ENCODE measurements at places on chromosomes 7 and 10. TPM values are rescaled to one million over a fixed set of nuclear protein-coding genes. Genes with fewer than 3 reads are reported as not detected.

CPA1 gene
- total RNA-seq, result not detected

IQUB gene
- not detected for total RNA-seq

ALOX5 gene
- 4.1 TPM for total RNA-seq

KLF14 gene
- total RNA-seq, result not detected

HK1 gene
- total RNA-seq, result 133 TPM

MYL10 gene
- total RNA-seq, result not detected

DEPP1 gene
- total RNA-seq, result 3.3 TPM

ABCA13 gene
- total RNA-seq, result 4.3 TPM

GTF2IRD1 gene
- total RNA-seq, result 49.1 TPM

FAM24B gene
- 2.0 TPM for total RNA-seq

TEX36 gene
- not detected for total RNA-seq

CYP3A4 gene
- 0.24 TPM for total RNA-seq

BICC1 gene
- total RNA-seq, result 0.32 TPM

ZPBP gene
- total RNA-seq, result not detected

DNAJC12 gene
- 0.16 TPM for total RNA-seq

GIMAP8 gene
- total RNA-seq, result 1.6 TPM

CACNA2D1 gene
- total RNA-seq, result 2.2 TPM

NPSR1 gene
- not detected for total RNA-seq

CNNM1 gene
- total RNA-seq, result 0.36 TPM

WDR86 gene
- total RNA-seq, result 0.48 TPM

WEE2 gene
- not detected for total RNA-seq
